ENCODE measurements at places on chromosomes 3 and 15. TPM values are rescaled to one million over a fixed set of nuclear protein-coding genes. Genes with fewer than 3 reads are reported as not detected.

The RAD18 gene
- 27.5 TPM for total RNA-seq

The DUOX2 gene
- 0.30 TPM for total RNA-seq

The RTP3 gene
- total RNA-seq: not detected

The FANCD2OS gene
- not detected for total RNA-seq

The BNC1 gene
- total RNA-seq: 68.3 TPM

The CASR gene
- total RNA-seq: not detected

The ESYT3 gene
- 0.44 TPM for total RNA-seq

The KNG1 gene
- total RNA-seq: not detected

The ACKR4 gene
- total RNA-seq: not detected

The PRRT3 gene
- 1.3 TPM for total RNA-seq

The TTC21A gene
- total RNA-seq: 5.4 TPM

The ALG1L2 gene
- total RNA-seq: not detected

The SLC6A20 gene
- not detected for total RNA-seq

The CELSR3 gene
- total RNA-seq: 21.5 TPM

The FBXO40 gene
- total RNA-seq: not detected

The RRP9 gene
- total RNA-seq: 80.2 TPM

The C2CD4A gene
- total RNA-seq: not detected

The TMEM158 gene
- total RNA-seq: 1.9 TPM

The ISLR gene
- not detected for total RNA-seq

The CCDC54 gene
- not detected for total RNA-seq

The EAF2 gene
- 2.5 TPM for total RNA-seq

The EXD1 gene
- total RNA-seq: 0.37 TPM

The C3orf49 gene
- not detected for total RNA-seq

The CISH gene
- 0.59 TPM for total RNA-seq

The ATG3 gene
- 97.2 TPM for total RNA-seq

The SYNPR gene
- total RNA-seq: not detected

The CCR9 gene
- total RNA-seq: not detected

The TNNC1 gene
- 0.61 TPM for total RNA-seq

The AGTR1 gene
- not detected for total RNA-seq

The C3orf85 gene
- total RNA-seq: not detected

The SUCNR1 gene
- total RNA-seq: not detected

The SEMA3F gene
- total RNA-seq: 34.6 TPM

The CCR5 gene
- not detected for total RNA-seq

The FBXW12 gene
- total RNA-seq: not detected

The GOLGA8Q gene
- total RNA-seq: 2.0 TPM

The PIGZ gene
- total RNA-seq: 5.2 TPM

The CFAP100 gene
- total RNA-seq: not detected

The B3GNT5 gene
- 104 TPM for total RNA-seq

The CORO2B gene
- total RNA-seq: 0.79 TPM

The PRSS50 gene
- total RNA-seq: not detected

The SLC22A14 gene
- total RNA-seq: 0.64 TPM

The PLCB2 gene
- 0.15 TPM for total RNA-seq

The ANKRD34C gene
- not detected for total RNA-seq

The STARD9 gene
- 2.9 TPM for total RNA-seq

The FRMD5 gene
- 0.98 TPM for total RNA-seq

The ZCWPW2 gene
- 1.0 TPM for total RNA-seq

The TADA3 gene
- 72.0 TPM for total RNA-seq

The MESP1 gene
- 0.58 TPM for total RNA-seq

The NDUFB4 gene
- total RNA-seq: 113 TPM

The ONECUT1 gene
- total RNA-seq: not detected

The TTLL13 gene
- not detected for total RNA-seq

The SUSD5 gene
- total RNA-seq: 3.8 TPM

The RASGRF1 gene
- 0.29 TPM for total RNA-seq

The STRIT1 gene
- total RNA-seq: not detected

The GOLGA6B gene
- total RNA-seq: not detected

The SLCO2A1 gene
- total RNA-seq: 0.59 TPM

All from MCF 10A (cell line).